ENCODE measurements at places on chromosomes 6 and 20. TPM values are rescaled to one million over a fixed set of nuclear protein-coding genes. Genes with fewer than 3 reads are reported as not detected.

Gene PGC
- total RNA-seq = not detected

GRCh38 chr6:149049230-149049629 is 268.3 kb upstream of the TAB2 start:
- DNase-seq = no peak

Gene GRM4
- not detected for total RNA-seq

GRCh38 chr6:113649276-113649675 is 207.9 kb upstream of the MARCKS start:
- DNase-seq = no peak

DNA sequence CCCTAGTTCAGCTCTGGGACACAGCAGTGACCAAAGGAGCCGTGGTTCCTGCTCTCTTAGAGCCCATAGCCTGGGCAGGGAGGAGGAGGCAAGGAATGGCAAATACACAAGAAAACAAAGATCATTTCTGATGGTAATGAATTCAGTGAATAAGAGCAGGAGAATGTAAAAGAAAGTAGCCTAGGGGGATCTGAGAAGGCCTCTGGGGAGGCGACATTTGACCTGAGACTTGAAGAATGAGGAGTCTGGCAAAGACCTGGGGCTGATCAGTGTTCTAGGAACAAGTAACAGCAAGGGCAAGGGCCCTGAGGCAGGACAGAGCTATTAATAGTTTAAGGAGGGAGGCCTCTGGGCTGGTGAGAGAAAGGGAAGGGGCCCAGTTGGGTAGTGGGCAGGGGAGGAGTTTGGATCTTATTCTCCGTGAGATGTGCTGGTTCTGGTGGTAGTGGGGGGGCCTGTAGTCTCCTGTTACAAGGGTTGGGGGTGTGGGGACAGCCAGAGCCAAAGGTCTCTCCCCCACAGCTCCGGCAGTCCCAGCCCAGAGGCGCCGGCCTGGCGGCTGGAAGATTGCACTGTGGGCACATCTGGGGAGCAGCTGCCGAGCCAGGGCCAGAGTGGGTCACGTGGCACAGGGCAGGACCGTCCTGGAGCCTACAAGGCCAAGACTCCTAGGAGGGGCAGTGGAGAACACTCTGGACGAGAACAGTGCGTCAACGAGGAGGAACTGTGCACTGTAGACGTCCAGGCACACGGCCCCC is 9.3 kb upstream of the ID1 start:
- DNase-seq = no peak

Gene TXLNB
- total RNA-seq = not detected

DNA sequence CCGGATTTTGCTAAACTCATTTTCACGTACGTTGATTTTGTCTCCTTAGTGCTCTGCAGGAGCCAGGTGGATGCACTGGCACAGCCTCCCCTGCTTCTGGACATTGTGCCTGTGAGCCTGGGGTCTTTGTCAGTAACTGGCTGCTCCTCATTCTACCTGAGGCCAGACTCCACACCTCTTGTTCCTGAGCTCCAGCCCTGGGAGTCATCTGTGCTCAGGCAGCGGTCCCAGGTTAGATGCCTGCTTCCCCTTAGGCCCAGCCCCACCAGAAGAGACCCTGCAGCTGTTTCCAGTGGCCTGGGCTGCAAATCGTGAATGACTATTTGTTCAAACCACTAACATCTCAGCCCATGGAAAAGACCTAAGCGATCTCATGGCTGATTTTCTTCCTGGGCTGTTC is 129.1 kb downstream of the ERMARD start:
- DNase-seq = no peak

DNA sequence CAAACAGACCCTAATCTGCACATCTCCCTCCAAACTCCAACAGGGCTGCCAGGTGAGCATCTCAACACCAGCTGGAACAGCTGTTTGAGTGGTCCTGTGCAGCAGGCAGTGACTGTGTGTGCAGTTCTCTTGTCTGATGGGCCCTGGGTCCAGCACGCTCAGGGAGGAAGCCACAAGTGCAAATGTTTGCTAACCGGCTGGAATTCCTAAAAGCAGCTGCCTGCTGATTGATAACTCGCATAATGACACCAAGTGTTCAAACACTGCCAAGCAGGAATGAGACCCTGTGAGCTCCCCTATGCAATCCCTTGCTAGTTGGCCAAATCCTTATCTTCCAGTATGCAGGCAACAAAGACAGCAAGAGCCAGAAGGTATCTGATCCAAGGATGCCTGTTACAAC is 650.6 kb downstream of the CBLN4 start:
- DNase-seq = no peak

Gene FGD2
- total RNA-seq = not detected

GRCh38 chr20:20102716-20103258 is 50.5 kb downstream of the CFAP61 start:
- DNase-seq = no peak

Gene HLA-DPB1
- 52.3 TPM for total RNA-seq

GRCh38 chr6:163820171-163820570 is 405.7 kb downstream of the QKI start:
- DNase-seq = no peak

- no peak for DNase-seq
Measured at GRCh38 chr6:137102851-137103492, 58.2 kb upstream of the IL20RA start.

GRCh38 chr6:96948631-96949030 is 24.1 kb downstream of the KLHL32 start:
- DNase-seq = no peak

GRCh38 chr6:15404685-15404980 is 158.8 kb downstream of the JARID2 start:
- no peak for DNase-seq

Measured in epithelial cell of proximal tubule (primary cell).